Left ventricle myocardium inferior (tissue), 1 donor: ENCODE measurements at places on chromosomes 6 and 20. TPM values are rescaled to one million over a fixed set of nuclear protein-coding genes. Genes with fewer than 3 reads are reported as not detected.

The MOG gene
- 14.7 TPM for total RNA-seq

DNA sequence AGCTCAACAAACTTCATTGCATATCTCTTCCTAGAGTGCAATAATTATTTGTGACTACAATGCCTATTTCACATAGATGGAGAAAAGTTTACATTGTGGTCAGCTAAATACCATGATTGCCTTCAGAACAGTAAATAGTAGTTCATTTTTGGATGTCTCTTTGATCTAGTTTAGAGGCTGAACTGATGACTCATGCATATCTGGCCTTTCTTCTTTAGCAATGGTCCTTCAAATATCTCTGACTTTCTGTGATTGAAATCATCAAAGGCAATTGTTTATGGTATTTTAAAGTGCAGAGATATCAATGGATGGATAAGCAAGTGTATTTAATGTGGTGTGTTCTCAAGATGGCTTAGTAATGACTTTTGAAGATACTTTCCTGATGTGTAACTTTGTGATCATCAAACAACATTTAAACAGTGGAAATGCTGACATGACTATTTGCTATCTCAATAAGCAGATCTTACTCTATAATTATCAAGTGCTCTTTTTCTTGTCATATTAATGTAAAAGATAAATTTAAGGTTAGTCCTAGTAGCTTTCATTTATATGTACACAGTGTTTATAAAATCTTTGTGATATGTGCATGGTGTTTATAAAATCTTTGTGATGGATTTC lies 523.7 kb upstream of the SLC35B3 start:
- no peak for DNase-seq
- H3K4me3 ChIP-seq: no peak overlapping the region

DNA sequence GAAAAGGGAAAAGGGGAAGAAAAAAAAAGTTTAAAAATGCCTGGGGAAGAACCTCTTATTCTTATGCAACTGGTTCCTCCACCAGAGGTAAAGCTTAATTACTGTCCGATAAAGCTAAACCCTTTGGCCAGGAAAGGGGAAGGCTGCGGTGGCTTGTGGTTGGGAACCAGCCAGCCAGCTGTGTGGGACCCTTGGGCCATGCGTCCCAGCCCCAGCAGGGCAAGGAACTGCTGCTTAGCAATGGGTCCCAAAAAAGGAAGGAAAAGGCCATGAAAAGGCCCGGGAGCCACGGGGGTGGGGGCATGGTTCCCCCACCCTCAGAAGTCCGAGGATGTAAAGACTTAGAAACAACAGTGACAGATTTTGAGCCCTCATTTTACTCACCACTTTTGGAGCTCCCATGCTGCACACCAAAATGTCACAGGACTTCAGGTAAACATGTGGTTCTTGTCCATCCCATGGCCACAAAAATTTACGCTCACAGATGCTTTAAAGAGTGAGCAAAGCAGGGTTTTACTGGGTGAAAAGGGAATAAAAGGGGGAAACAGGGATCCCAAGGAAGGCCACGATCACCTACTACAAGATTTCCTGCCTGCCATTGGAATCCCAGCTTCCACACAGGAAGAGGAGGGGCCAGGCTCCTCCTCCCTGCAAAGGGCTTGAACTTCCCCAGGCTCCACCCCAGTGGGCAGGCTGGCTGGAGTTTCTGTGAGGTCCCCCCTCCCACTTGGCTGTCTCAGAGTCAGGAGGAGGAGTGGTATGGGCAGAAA lies 1234.7 kb upstream of the GJE1 start:
- DNase-seq: no peak
- H3K4me3 ChIP-seq: peak overlapping the region; percentile 8
- no peaks in the 10 kb centered on the region for H3K36me3 ChIP-seq
- H3K27me3 ChIP-seq: no peaks in the 10 kb centered on the region
- H3K27ac ChIP-seq: no peak overlapping the region
- H3K4me1 ChIP-seq: no peaks in the 10 kb centered on the region

GRCh38 chr6:93341900-93342613 lies 77.3 kb downstream of the EPHA7 start:
- no peaks in the 10 kb centered on the region for H3K36me3 ChIP-seq
- no peak for DNase-seq
- H3K4me3 ChIP-seq: no peak overlapping the region
- no peaks in the 10 kb centered on the region for H3K27me3 ChIP-seq
- no peak overlapping the region for H3K27ac ChIP-seq
- no peaks in the 10 kb centered on the region for H3K4me1 ChIP-seq

DNA sequence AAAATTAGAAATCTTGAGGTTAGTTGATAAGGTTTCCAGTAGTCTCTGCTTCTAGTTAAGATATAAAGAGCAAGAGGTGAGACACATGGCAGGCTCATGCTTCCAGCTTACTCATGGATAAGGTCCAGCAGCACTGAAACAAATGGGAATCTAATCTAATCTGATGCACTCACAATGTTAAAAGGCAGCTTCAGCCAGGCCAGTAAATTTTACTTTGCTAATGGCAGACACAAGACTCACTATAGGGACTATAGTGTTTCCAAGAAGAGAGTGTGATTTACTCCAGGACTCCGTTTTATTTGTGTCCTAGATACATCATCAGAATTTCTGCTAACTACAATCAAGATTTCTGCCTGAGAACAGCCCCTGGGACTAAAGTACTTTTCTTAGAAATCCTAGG lies 324.8 kb downstream of the SMOC2 start:
- no peaks in the 10 kb centered on the region for H3K36me3 ChIP-seq
- no peaks in the 10 kb centered on the region for H3K4me1 ChIP-seq
- DNase-seq: no peak
- H3K27ac ChIP-seq: no peak overlapping the region
- H3K4me3 ChIP-seq: no peak overlapping the region
- H3K27me3 ChIP-seq: no peaks in the 10 kb centered on the region

- H3K27ac ChIP-seq: no peak overlapping the region
- peaks cover 19% of the 10 kb centered on the region for H3K27me3 ChIP-seq
- no peak overlapping the region for H3K4me3 ChIP-seq
- no peaks in the 10 kb centered on the region for H3K36me3 ChIP-seq
- no peak for DNase-seq
- no peaks in the 10 kb centered on the region for H3K4me1 ChIP-seq
Observed at GRCh38 chr6:25700761-25701160, 48.7 kb downstream of the SCGN start.

- no peak overlapping the region for H3K4me3 ChIP-seq
- H3K27ac ChIP-seq: no peak overlapping the region
- no peaks in the 10 kb centered on the region for H3K27me3 ChIP-seq
- H3K4me1 ChIP-seq: peaks cover 2% of the 10 kb centered on the region
Observed at GRCh38 chr6:106225581-106225980, 100.0 kb downstream of the ATG5 start.
